ENCODE measurements at places on chromosomes 6 and 20. TPM values are rescaled to one million over a fixed set of nuclear protein-coding genes. Genes with fewer than 3 reads are reported as not detected.

- DNase-seq: no peak
Observed at GRCh38 chr6:20292905-20293304, 80.6 kb upstream of the MBOAT1 start.

Gene OR14J1
- polyA plus RNA-seq: not detected

- peak; percentile 47 for DNase-seq
Observed at GRCh38 chr6:152897807-152898399, 84.9 kb downstream of the FBXO5 start.

Gene HLA-DQA2
- 35.9 TPM for polyA plus RNA-seq

- DNase-seq: no peak
Observed at GRCh38 chr6:16637635-16638034, 123.6 kb downstream of the ATXN1 start.

- no peak for DNase-seq
Observed at GRCh38 chr6:81565071-81565470, 187.4 kb downstream of the TENT5A start.

DNA sequence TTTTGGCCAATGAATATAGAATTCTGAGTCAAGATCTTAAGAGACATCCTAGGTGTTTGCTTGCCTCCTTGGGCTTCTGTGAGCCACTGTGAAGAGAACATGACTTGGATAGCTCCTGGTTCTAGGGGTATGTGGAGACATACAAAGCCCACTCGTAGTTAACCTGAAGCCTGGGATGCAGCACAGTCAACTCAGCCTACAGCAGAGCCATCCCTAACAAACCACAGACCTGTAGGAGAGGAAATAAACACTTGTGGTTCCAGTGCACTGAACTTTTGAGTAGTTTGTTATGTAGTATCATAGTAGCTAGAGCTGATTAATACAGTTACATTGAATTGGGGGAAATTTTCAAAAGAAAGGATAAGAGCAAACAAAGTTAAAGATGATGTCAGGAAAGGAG is 474.4 kb upstream of the HSF2 start:
- DNase-seq: no peak

- no peak for DNase-seq
Observed at GRCh38 chr20:61668065-61668650, 397.5 kb downstream of the TAF4 start.
